ENCODE measurements at places on chromosomes 2 and 18. TPM values are rescaled to one million over a fixed set of nuclear protein-coding genes. Genes with fewer than 3 reads are reported as not detected.

NYAP2 gene
- polyA plus RNA-seq = not detected

MYO3B gene
- polyA plus RNA-seq = 0.10 TPM

COL3A1 gene
- 0.31 TPM for polyA plus RNA-seq

WDCP gene
- 7.1 TPM for polyA plus RNA-seq

CMPK2 gene
- polyA plus RNA-seq = 0.35 TPM

RMND5A gene
- polyA plus RNA-seq = 18.6 TPM

PROC gene
- 2.7 TPM for polyA plus RNA-seq

DYNAP gene
- polyA plus RNA-seq = 0.13 TPM

ABCA12 gene
- 0.05 TPM for polyA plus RNA-seq

NEU2 gene
- not detected for polyA plus RNA-seq

DUSP19 gene
- polyA plus RNA-seq = 1.9 TPM

ADRA2B gene
- 1.7 TPM for polyA plus RNA-seq

HOXD1 gene
- not detected for polyA plus RNA-seq

ZSCAN30 gene
- 12.3 TPM for polyA plus RNA-seq

COQ10B gene
- 23.2 TPM for polyA plus RNA-seq

TUBA3D gene
- 0.27 TPM for polyA plus RNA-seq

PARD6G gene
- 6.9 TPM for polyA plus RNA-seq

PLCD4 gene
- polyA plus RNA-seq = 1.7 TPM

PRSS56 gene
- polyA plus RNA-seq = not detected

SERPINB3 gene
- 0.33 TPM for polyA plus RNA-seq

ICA1L gene
- 1.6 TPM for polyA plus RNA-seq

UNC80 gene
- polyA plus RNA-seq = 0.03 TPM

KCNE4 gene
- not detected for polyA plus RNA-seq

SERPINB11 gene
- not detected for polyA plus RNA-seq

VWA3B gene
- polyA plus RNA-seq = not detected

DIPK1C gene
- polyA plus RNA-seq = not detected

CENPA gene
- 24.2 TPM for polyA plus RNA-seq

SNORC gene
- polyA plus RNA-seq = 1.9 TPM

ADI1 gene
- 34.1 TPM for polyA plus RNA-seq

CERKL gene
- 0.35 TPM for polyA plus RNA-seq

AP1S3 gene
- 8.8 TPM for polyA plus RNA-seq

TRABD2A gene
- 5.5 TPM for polyA plus RNA-seq

TRIM43 gene
- polyA plus RNA-seq = not detected

CHAC2 gene
- 27.1 TPM for polyA plus RNA-seq

MFSD6 gene
- 2.3 TPM for polyA plus RNA-seq

COL6A3 gene
- 1.2 TPM for polyA plus RNA-seq

TMEM37 gene
- 8.6 TPM for polyA plus RNA-seq

UCN gene
- 0.99 TPM for polyA plus RNA-seq

RSAD2 gene
- not detected for polyA plus RNA-seq

LRP2 gene
- polyA plus RNA-seq = 0.49 TPM

DSC1 gene
- not detected for polyA plus RNA-seq

NAPG gene
- polyA plus RNA-seq = 26.8 TPM

TMEM169 gene
- polyA plus RNA-seq = 1.4 TPM

IWS1 gene
- 97.2 TPM for polyA plus RNA-seq

ARHGAP28 gene
- 2.9 TPM for polyA plus RNA-seq

CPO gene
- polyA plus RNA-seq = 0.90 TPM

DNAJC10 gene
- polyA plus RNA-seq = 33.7 TPM

NAT8 gene
- polyA plus RNA-seq = not detected

CD28 gene
- polyA plus RNA-seq = not detected

CHRNG gene
- not detected for polyA plus RNA-seq

AQP12A gene
- not detected for polyA plus RNA-seq

UGT1A5 gene
- not detected for polyA plus RNA-seq

ACVR1C gene
- polyA plus RNA-seq = 0.61 TPM

SIX3 gene
- polyA plus RNA-seq = 0.21 TPM

CNTNAP5 gene
- polyA plus RNA-seq = 0.50 TPM

ZC3H6 gene
- polyA plus RNA-seq = 4.9 TPM

CEBPZ gene
- 185 TPM for polyA plus RNA-seq

All from GM23338 (cell line).